Activated T-cell treated with anti-CD3 and anti-CD28 coated beads, Interleukin-2, amount 50 U/mL, for 1 hour (primary cell): ENCODE measurements at places on chromosomes 6 and 20.

- DNase-seq = no peak
These were observed 155.2 kb downstream of the CEBPB start for GRCh38 chr20:50345712-50346373.

DNA sequence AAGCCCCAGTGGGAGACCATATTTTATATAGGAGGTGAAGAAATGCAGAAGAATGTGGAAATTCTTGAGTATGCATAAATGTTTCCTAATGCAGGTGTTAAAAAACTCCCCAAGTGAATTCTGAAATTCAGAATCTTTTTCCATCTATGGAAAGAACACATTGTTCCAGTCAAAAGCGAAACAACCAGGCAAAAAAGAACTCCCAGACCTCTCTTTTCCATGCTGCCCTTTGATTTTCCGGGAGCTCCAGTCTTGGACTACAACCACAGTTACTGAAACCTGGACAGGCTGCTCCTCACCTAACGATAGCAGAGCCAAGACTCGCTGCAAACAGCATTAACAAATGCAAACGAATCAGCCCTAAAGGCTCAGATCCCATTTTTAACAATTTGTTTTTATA lies 108.7 kb upstream of the CNKSR3 start:
- no peak for DNase-seq

- no peak for DNase-seq
These were observed 48.9 kb downstream of the ATXN1 start for GRCh38 chr6:16712255-16712930.

GRCh38 chr6:32291543-32291942 lies 67.7 kb upstream of the NOTCH4 start:
- no peak for DNase-seq

- no peak for DNase-seq
These were observed 71.4 kb downstream of the FOXA2 start for GRCh38 chr20:22512911-22513489.

- DNase-seq = no peak
These were observed 132.5 kb downstream of the UTRN start for GRCh38 chr6:144417681-144418080.

GRCh38 chr6:112470376-112470775 lies 123.2 kb downstream of the RFPL4B start:
- DNase-seq = no peak

DNA sequence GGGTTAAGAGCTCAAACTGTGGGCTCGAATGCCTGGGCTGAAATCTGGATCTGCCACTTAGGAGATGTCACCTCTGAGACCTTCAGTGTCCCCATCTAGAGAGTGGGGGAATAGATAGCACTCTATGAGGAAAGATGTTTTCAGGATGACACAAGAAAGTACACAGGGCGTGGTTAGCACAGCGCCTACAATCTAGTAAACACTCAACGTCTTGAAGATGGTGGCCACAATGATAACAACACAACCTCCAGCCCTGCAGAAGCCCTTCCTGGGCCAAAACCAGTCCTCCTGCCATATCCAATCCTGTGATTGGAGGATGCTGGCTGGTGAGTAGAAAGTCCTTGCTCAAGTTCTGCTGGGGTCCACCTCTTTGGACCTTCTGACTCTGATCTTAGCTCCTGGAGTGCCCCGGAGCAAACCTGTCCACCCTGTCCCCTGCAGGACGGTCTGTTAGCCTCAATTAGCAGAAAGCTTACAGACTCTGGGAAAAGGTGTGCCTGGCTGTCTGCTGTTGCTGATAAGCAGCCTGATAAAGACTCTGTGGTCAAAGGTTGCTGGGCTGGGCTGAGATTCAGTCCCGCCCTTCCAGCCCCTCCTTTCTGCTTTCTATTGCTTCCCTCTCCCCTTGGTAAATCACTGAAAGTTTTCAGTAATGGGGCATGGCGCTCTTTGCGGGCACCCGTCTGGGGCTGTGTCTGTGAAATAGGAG lies 8.2 kb downstream of the EDN3 start:
- no peak for DNase-seq

DNA sequence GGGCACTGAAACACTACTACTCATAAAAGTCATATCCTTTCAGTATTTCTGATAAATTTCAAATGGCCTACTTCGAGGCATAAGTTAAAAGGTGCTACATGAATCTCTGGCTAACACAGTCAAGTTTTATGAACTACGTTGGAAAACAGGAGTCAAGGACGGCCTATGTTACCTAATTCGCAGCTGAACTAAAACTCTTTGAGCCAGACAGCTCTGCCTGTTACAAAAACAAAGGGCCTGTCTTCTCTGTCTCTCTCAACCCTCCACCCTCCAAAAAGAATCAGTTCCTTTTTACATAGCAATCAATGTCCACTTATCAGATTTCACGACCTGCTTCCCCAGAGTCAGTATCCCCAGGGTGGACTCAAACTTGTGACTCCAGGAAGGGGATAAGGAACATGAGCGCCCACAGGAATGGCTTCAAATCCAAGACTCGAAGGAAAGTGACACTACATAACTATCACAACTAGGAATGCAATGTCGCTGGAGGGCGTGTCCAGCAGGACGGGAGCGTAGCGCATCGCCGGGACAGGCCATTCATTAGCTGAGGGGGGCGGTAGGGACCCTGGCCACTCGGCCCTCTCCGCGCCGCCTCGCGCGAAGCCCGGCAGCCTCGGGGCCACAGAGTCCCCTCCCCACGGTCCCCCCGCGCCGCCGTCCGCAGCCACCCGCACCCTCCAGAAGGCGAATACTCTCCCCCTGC lies 591 bp downstream of the IBTK start:
- no peak for DNase-seq

- DNase-seq = no peak
These were observed 32.0 kb downstream of the CFAP61 start for GRCh38 chr20:20084296-20084752.
